AG08396 (cell line): ENCODE measurements at places on chromosomes 3 and 15.

DNA sequence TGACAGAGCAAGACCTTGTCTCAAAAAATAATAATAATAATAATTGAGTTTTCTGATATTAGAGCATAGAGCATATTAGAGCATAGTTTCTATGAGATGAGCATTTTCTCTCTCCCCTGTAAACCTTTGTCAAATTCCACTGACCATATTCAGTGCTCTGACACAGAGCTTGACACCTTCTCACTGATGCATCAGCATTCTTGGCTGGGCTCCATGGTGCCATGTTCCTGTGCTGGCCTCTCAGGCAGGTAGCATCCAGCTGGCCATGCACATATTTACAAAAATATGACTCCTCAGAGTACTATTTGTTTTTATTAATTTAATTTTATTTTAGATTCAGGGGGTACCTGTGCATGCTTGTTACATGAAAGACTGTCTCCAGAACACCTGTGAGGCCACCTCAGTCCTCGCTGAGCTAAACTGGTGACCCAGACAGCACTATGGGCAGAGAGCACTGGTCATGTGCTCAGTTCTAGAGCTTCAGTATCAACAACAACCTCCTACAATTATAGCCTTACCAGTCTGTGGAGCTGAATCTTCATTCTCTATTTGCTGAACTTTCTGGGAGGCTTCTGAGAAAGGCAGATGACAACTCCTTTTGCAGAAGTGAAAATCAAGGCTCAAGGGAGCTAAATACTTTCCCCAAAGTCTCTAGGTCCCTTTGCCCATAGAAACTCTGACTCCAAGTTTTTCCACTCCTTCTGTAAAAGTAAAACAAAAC is 21.6 kb upstream of the SLC28A2 start:
- no peak for DNase-seq

- no peak for DNase-seq
Measured at GRCh38 chr3:195718477-195718984, 2.2 kb upstream of the MUC20 start.

DNA sequence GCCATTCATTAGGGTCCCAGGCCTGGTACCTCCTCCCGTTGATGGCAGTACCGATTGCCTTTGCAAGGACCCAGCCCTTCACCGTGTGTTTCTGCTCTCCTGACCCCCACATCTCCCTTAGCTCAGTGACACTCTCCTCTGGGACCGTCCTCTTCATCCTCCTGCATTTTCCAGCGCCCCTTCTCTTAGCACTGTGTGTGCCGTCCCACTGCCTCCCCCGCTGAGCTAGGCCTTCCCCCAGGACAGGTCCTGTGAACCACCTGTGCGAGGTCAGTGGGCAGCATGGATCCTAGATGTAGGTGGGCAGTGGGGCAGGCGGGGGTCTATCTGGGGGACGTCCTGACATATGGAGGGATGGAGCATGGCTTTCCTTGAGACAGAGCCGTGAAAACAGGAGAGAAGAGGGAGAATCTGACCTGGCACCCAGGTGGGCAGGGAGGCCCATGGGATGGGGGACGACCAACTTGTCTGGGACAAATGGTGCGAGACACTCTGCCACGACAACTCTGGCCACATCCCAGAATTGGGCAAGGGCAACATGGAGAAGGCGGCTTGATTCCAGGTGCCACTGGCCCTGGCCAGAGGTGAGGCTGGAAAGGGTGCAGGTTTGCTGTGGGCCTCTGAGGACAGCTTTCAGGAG is 87.7 kb upstream of the ALDH1L1 start:
- DNase-seq, result no peak

- no peak for DNase-seq
Measured at GRCh38 chr3:150252462-150252861, 155.6 kb upstream of the TSC22D2 start.

DNA sequence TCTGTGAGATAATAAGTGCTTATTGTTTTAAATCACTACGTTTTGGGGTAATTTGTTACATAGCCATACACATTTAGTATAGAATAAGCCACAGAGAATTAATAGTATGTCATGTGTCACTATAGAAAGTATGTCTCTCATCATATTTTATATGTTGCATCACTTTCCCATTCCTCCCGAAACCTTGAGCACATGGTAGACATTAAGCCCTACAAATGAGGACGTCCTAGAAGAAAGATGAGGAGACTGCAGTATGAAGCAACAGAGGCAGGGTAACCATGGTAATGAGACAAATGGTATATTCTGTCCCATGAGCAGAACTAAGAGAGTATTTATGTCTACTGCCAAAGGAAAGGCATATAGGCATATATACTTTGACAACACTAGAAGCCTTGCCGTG is 720.2 kb downstream of the ROBO1 start:
- no peak for DNase-seq

DNA sequence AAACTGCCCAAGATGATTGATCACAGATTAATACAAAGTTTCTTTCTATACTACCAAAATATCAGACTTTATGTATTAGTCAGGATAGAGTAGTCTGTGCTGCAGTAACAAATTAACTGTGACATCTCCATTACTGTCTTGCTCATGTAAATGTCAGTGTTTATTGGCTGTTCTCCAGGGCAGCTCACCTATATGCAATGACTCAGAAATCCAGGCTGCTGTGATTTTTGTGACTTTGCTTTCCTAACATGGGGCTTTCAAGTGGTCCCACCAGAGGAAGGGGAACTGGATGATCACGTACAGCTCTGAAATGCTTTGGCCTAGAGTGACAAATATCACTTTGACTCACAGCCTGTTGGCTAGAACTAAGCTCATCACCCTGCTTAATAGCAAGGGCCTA is 12.9 kb downstream of the PLS1 start:
- DNase-seq, result no peak
